ENCODE measurements at places on chromosomes 3 and 15.
A peak's percentile ranks its signal among the peaks of the same experiment; 100 is the strongest.

- DNase-seq, result no peak
Measured at GRCh38 chr15:44676676-44677075, 13.2 kb upstream of the SPG11 start.

GRCh38 chr15:65856821-65857455 is 12.4 kb upstream of the RAB11A start:
- DNase-seq, result peak; percentile 62

GRCh38 chr15:45242289-45242688 is 9.7 kb upstream of the SLC28A2 start:
- DNase-seq, result no peak

GRCh38 chr15:41935566-41936020 is 36.8 kb downstream of the EHD4 start:
- DNase-seq, result no peak

- no peak for DNase-seq
Measured at GRCh38 chr3:77186728-77187127, 146.8 kb downstream of the ROBO2 start.

DNA sequence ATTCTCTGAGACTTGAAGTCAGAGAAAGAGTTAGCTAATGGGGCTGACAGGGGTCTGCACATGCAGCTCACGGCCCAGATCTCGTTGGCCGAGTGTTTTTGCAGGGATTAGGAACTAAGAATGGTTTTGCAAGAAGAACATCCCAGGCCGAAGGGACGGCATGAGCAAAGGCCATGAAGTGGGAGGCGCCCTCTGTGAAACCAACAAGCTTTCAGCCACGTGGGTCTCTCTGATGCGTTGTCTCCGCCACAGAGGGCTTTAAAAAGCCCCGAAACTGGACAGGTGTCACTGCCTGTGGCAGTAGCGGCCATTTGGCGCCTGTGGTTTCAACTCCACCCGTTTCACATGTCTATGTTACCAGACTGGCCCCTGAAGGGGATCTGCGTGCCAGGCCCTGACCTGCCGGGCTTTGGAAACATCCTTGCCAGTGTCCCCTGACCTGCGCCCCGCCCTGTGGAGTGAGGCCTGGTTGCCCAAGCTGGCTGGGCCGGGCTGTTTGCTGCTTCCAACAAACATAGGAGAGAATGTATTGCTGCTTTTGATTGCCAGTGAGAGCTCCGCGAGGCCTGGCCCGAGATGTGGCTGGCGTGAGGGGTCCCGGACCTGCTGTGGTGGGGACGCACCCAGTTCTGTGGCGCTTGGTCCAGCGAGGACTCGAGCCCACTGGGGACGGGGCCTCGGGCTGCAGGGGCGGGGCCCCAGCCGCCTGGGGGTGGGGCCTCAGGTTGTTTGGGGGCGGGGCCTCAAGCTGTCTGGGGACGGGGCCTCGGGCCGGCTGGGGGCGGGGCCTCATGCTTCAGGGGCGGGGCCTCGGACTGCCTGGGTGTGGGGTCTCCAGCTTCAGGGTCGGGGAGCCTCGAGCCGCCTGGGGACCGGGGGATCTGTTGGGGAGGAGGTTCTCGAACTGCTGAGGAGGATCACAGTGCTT is 30.4 kb downstream of the GOLGA6L2 start:
- no peak for DNase-seq

DNA sequence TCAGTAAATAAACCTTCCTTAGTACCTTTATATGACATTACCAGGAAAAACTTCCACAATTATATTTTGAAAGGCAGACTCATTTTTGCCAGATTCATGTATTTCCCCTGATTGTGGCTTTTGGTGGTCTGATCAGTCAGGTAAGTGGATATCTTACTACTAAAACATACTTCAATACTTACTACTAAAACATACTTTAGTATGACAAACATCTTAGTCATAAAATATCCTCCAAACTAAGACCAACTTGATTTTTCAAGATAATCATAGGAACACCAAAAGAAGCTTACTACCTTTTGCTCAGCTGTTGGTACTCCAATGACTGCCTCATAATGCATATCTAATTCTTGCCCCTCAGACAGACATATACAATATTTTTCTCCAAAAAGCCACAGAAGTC is 9.3 kb downstream of the TJP1 start:
- no peak for DNase-seq

- DNase-seq, result no peak
Measured at GRCh38 chr3:171021377-171021776, 5.1 kb downstream of the SLC2A2 start.

DNA sequence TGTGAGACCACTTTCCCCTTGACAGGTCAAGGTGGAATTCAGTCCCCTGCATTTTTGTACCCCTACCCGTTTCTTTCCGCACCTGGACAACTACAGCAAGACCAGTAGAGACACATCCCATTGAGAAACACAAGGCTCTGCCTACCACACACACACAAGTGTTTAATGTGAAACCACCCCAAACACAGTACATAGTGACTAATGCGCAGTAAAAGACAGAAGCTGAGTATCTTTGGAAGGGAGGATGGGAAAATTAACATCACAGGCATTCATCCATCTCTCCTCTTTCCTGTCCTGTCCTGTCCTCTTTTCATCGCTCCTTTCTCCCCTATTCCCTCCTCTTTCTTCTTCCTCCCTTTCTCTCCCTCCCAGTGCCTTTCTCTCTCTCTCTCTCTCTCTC is 64.8 kb downstream of the SCN11A start:
- DNase-seq, result no peak

DNA sequence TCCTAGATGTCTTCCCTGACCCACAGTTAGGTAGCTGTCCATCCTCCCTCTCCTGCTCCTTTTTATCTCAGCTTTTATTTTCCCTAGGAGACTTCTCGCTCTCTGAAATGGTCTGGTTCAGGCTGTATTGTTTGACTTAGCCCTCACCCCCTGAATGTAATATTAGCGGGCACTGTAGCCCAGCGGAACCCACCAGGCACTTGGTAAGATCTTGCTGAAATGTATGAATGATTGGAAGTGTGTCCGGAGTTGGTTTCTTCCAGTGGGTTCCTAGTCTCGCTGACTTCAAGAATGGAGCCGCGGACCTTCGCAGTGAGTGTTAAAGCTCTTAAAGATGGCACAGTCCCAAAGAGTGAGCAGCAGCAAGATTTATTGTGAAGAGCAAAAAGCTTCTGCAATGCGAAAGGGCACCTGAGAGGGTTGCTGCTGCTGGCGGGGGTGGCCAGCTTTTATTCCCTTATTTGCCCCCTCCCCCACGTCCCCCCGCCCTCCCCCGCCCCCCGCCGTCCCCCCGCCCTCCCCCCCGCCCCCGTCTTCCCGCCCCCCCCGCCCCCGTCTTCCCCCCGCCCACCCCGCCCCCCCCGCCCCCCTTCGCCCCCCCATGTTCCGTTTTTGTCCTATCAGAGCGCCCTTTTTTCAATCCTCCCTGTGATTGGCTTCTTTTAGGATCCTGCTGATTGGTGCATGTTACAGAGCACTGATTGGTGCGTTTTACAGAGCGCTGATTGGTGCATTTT is 694 bp upstream of the EEFSEC start:
- DNase-seq, result no peak

- no peak for DNase-seq
Measured at GRCh38 chr15:56927816-56928215, 9.4 kb downstream of the TCF12 start.

DNA sequence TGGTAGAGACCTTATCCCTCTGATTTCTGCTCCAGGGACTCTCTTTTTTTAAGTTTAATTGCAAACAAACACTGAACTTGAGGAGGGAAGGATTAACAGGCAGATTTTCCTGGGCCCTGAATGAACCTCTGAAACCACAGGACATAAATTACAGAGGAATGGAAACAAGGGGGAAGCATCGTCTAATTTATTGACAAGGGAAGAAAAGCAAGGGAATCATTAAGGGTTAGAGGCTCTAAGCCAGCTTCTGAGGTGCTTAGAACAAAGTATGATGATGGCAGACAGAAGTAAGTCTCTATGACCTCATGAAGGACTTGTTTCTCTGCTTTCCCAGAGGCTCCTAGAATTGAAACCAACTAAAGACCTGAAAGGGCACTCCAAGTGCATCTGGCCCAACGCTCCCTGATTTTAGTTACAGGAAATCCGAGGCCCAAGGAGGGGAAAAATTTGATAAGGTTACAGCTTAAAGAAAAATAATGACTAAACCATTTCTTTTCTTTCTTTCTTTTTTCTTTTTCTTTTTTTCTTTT is 244.7 kb upstream of the NR2E3 start:
- DNase-seq, result no peak

- DNase-seq, result no peak
Measured at GRCh38 chr15:73282567-73283365, 86.0 kb downstream of the HCN4 start.

DNA sequence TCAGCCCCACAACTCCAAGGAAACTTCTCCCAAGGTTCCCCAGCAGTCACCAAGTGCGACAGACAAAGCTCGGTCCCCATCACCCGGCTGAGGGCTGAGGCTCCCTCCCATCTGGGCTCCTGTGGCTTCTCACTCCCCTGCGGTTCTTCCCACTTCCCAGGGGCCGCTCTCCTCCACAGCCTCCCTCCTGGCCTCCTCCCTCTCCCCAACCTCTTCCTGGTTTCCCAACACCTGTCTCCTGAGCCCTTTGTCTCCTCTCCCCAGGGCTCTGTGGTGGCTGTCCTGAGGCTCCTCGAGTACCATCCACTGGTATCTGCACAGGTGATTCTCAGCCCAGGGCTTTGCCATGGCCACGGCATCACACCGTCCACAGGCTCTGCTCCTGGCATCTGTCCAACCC is 113.2 kb upstream of the NSMCE3 start:
- DNase-seq, result no peak

DNA sequence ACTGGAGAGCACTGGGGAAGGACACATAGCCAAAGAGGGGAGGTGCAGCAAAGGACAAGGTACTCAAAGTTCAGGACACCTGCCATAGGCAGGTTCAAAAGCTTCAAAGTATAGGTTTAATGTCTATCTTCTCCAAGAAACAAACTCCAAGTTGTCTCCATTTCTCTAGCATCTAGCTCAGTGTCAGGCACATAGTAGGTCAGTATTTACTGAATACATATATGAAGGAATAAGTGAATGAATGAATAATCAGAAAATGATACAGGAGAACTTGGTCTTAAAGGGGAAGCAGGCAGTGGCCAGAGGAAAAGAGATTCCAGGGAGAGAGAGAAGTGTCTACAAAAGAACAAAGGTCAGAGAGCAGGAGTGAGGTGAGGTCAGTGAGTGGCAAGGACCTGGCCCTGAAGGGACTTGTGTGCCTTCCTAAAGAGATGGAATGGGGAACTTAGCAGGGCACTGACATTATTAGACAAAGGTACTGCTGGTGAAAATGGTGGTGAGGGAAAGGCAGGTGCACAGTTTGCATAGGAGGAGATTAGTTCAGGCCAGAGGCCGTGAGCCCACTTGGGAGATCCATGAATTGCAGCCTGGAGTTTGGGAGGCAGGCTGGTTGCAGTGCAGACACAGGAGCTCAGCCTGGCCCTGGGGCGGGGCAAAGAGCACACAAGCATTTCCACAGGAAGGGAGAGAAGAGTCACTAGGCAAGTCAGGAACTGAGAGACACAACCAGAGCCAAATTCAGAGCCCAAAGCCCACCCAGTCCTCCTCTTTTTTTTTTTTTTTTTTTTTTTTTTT is 21.4 kb downstream of the TBC1D2B start:
- no peak for DNase-seq

GRCh38 chr3:50611464-50612233 is at the start of gene CISH:
Gene CISH (minus strand): TSS chr3:50611774. CDS start chr3:50611650, 124 bp downstream.
- peak; percentile 77 for DNase-seq

DNA sequence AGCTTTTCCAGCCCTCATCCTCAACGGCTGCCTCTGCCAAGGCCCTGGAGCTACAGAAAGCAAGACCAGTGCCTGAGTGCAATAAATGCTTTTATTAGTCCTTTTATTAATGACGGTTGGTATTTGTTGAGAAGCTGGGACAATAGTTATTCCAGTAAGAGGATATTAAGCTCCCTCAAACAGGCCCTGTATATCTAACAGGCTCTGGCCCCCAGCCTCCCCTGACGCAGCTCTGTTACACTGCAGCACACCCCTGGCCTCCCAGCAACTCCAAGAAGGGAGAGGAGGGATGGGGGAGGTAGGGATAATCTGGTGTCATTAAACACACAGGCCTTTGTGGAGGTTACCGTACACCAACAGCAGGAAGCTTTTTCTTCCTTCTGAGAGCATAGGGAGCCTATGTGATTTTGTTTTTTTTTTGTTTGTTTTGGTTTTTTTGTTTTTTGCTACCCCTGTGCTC is 30.8 kb upstream of the MAGEF1 start:
- DNase-seq, result no peak

DNA sequence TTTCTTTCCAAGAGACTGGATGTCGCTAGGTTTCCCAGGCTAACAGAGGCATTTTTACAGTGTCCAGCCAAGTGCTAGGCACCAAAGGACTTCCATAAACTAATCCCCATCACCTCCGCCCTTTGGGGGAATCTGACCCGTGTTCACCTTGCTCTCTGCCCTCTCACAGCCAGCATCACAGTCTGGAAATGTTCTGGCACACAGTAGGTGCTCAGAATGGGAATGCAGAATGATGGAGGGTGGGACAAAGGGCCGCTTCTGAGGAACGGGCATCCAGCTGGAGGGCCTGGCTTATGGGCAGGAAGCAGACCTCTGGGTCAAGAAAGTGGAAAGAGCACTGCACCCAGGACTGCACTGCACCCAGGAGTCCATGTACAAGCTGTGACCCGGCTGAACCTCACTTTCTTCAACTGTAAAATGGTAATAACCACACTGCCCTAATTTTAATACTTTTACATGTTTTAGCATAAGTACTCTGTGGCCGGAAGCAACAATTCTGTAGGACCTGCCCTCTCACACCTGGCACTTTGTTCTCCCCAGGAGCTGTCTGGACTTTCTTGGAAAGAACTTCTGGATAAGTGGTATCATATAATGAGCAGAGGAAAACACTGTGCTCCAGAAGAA is 901 bp upstream of the NMB start:
- no peak for DNase-seq

DNA sequence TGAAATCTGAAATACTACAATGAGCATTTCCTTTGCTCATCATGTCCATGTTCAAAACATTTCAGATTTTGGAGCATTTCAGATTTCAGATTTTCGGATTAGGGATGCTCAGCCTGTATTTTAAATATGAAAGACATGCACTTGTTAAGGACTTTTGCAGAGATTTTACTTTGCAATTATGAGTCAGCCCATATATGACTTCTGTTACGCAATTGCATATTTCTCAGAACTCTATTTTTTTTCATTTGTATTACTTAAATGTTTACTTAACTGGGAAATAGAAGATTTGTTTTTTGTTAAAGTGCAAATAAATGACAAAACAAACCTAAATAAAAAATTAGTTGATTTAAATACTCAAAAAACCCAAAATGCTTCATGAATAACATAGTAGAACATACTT is 376.2 kb downstream of the ZBTB20 start:
- DNase-seq, result no peak

GRCh38 chr15:66938114-66938830 is 127.1 kb upstream of the SMAD3 start:
- DNase-seq, result no peak

GRCh38 chr3:151276038-151276686 is 2.2 kb downstream of the P2RY14 start:
- no peak for DNase-seq

DNA sequence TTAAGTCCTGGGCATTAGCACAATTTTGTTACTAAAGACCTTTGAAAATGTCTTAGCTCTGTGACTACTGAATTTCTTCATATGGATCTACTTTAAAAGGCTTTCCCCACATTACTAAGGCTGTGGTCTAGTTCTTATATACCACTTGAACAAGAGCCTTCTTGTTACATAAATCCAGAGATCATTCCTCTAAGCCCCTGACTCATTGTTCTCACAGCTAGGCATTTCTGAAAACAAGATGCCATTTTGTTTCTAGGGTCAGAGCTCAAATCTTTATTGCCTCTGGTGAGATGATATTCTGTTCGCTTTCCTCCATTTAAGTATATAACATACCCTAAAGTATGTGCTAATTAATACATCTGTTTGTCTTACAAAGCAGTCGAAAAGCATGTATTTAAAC is 29.8 kb upstream of the LPP start:
- no peak for DNase-seq
